Hematopoietic multipotent progenitor cell (in vitro differentiated cells): ENCODE measurements at places on chromosomes 16 and 17.

GRCh38 chr16:57145046-57146021, 40.5 kb downstream of the PSME3IP1 start:
- no peak for DNase-seq

GRCh38 chr17:2695243-2695960, 16.2 kb downstream of the CLUH start:
- DNase-seq: no peak

DNA sequence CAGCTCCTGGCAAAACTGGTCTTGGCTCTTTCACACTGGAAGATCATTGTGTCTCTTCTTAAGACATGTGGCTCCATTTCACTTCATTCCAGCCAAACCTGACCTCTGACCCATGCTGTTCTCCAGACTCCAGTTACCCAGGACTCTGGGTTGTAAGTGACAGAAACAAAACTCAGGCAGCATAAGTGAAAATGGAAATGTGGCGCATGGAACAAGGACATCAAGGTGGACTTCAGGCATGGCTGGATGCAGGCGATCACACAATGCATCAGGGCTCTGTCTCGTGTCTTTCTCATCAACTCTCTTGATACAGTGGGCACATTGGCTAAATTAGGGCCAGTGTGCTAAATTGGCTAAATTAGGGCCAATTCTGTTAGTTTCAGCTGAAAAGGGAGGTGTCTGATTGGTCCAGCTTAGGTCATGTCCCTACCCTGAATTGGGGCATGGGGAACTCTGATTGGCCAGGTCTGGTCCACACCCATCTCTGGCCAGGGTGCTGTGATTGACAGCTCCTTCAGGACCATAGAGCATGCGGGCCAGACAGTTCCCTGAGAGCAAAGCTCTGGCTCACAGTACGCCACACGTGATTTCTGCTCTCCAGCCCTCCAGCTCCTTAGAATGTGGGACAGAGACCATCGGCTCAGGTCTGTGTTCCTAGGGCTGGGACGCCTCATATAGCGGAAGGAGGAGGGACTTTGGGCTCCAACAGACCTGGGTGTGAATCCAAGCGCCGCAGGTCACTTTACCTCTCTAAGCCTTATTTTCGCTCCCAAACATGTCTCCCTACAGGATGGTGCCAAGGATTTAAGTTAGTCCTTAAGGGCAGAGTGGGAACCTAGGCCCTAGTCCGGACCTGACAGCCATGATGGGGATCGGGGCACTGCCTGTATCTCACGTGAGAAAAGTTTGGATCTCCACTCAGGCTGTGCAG, 17.5 kb downstream of the SOCS1 start:
- no peak for DNase-seq

- peak; percentile 56 for DNase-seq
These were observed at the start of gene RAB26 for GRCh38 chr16:2147981-2148671. Gene RAB26 (plus strand): TSS chr16:2148625. CDS start chr16:2148784, 159 bp downstream.

GRCh38 chr17:45092911-45093430, 31.9 kb downstream of the NMT1 start:
- DNase-seq: no peak

GRCh38 chr16:84785843-84786581, 33.8 kb upstream of the CRISPLD2 start:
- peak; percentile 14 for DNase-seq

- DNase-seq: peak; percentile 56
These were observed 8.8 kb downstream of the JUP start for GRCh38 chr17:41777574-41778188.

DNA sequence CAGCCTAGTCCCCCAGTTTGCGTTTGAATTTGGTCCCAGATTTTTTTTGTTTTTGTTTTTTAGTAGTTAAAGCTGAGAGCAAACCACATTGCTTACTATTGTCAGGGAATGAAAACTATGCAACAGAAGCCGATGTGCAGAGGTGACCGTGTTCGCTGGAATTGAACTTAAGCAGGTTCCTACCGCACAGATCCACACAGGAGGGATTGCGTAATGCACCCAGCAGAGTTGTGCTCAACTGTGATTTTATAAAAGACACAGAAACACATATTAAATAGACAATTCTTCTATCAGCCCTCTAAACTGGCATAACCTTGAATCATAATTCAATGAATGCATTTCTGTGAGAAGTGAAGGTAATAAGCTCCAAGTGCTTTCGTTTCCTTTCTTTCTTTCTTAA, 443.0 kb downstream of the WWOX start:
- no peak for DNase-seq

DNA sequence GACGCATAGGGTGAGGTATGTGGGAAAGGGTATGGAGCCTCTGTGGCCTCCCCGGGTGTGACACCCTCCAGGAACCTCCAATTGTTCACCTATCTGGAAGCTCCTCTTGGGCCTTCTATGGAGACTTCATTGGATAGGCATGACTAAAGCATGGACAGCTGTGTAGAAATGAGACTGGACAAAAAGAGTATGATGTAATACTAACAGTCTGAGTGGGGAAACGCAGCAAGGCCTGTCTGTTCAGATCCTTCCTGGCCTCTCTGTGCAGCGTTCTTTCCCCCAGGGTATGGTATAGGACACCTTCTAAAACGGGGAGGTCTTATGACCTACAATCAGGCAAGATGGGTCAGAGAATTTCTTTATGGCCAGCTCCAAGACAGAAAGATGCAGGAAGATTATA, 30.7 kb upstream of the CCNF start:
- no peak for DNase-seq
